CD4-positive, alpha-beta T cell treated with Interleukin-6 for 4 hours (primary cell): ENCODE measurements at places on chromosomes 12 and 14.

DNA sequence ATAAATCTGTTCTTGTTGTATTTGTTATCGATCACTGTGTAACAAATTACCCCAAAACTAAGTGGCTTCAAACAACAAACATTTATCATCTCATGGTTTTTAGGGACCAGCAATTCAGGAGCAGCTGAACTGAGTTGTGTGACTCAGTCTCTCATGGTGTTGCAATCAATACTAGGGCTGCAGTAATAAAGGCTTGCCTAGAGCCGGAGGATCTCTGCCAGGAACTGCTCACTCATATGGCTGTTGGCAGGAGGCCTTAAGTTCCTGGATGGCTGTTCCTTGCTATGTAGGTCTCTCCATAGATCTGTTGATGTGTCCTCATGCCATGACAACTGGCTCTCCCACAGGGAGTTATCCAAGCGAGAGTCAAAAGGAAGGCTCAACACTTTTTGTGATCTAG lies 3.8 kb upstream of the PSMC6 start:
- DNase-seq = no peak

- no peak for DNase-seq
Measured at GRCh38 chr12:77678621-77679020, 152.1 kb upstream of the NAV3 start.

DNA sequence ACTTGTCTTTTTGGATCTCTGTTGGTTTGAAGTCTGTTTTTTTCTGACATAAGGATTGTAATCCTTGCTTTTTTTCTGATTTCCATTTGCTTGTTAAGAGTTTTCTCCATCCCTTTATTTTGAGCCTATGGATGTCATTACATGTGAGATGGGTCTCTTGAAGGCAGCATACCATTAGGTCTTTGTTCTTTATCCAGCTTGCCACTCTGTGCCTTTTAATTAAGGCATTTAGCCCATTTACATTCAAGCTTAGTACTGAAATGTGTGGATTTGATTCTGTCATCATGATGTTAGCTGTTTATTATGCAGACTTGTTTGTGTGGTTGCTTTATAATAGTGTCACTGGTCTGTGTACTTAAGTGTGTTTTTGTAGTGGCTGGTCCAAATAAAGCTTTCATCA lies 100.0 kb downstream of the CCDC91 start:
- DNase-seq = no peak

DNA sequence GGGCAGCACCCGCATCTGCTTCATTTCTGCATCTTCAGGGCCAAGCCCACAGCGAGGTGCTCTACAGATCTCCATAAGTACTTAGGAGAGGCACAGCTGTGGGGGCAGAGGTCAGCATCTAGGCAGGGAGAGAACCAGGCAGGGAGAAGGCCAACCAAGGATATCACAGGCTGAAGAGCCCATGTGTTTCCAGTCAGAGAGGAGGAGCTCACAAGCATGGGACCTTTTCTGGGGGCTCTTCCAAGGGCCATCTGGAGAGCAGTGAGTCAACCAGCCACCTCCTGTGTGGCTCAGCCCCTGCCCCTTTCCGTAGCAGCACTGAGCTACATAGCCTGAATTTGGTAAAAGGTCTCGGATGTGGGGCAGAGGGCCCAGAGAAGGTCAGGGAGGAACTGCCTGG lies 78.5 kb downstream of the ARL6IP4 start:
- DNase-seq = no peak

- no peak for DNase-seq
Measured at GRCh38 chr12:26176725-26177124, 18.6 kb upstream of the SSPN start.
